ENCODE measurements at places on chromosomes 2 and 18.

DNA sequence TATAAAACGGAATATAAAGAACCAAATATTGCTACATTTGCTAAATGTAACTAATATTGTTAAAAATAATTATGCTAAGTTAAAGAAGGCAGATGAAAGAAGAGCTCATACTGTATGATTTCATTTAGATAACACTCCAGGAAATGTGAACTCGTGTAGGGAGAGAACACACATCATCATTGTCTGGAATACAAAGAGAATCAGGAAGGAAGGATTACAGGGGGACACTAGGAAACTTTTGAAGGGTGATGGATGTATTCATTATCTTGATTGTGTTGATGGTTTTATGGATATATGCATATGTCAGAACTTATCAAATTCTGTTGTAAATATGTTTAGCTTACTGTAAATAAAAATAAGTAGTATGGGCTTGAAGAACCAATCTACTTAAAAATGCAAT, 104.1 kb upstream of the TRIB2 start:
- no peak for DNase-seq

DNA sequence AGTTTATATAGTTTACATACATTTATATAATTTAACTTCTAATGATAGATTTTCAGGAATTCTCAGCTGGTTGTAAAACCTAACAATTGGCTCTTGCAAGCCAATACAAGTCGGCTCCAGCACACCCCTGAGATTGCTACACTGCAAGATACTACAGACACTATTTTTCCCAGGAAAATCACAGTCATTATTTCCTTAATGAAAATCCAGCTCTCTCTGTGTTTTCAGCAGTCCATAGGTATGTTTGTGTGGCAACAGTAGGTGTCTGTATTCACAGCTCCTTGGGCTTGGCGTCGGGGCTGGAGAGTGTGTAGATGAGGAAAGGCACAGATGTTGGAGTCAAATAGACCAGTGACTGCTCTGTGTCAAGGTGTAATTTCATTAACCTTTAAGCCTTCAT, 78.7 kb upstream of the SPTBN1 start:
- no peak for DNase-seq

DNA sequence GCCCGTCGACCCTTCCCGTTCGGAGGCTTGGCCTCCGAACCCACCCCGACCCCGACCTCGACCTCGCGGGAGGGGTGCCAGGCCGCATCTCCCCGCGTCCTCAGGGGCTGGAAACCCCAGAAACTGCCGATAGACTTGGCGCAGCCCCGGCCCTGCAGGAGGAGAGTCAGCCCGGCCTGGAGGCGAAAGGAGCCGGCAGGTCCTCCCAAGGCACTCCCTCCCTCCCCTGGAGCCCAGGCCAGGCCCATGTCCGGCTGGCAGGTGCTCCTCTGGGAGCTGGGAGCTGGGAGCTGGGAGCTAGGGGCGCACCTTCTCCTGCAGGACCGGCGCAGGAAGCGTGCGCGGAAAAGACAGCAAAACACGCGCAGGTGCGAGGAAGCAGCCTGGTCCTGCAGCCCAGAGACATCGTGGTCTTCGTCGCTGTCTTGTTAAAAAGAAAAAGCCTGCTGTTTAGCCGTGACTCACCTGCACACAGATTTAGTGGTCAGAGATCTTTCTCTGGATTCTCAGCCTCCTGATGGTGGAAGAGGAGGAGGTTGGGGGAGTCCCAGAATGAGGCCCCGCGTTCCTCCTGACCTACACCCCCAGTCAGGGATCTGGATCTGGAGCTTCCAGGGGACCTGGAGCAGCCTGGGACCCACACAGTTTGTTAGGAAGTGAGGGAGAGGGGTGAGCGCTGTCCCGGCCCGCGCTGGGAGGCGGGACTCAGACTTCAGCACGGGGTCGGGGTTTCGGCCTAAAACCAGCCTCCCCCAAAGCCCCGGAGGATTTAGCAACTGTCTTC, 660 bp upstream of the MBP start:
- DNase-seq = no peak

DNA sequence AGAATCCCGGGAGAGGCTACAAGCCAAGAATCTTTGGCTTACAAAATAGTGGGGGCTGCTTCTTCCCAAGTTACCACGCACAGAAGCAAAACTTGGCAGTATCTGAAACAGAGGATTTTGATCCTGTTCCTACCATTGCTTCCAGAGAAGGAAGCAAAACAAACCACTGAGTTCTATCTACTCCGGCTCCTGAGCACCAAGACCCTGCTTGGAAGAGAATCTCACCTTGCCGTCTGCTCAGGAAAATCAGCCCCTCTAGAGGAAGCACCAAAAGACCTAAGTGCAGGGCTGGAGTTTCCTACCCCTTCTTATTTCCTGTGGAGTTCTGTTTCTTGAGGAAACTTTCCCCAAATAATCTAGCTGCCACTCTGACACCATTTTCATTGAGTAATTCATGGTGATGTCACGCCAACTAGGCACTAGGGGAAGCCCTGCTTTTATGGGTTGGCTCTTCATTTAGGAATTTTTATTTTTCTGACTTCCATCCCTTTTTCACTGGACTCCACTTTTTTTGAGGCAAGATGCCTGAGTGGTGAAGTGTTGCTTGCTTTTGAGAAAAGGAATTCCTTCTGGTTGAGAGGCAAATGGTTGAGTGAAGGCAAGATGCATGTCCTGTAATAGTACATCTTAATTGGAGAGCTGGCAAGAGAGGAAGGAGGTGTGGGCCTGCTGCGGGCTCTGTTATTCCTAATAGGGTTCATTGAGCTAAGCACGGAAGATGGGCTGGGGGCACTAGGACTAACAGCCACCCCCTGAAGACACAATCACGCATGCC, 36.8 kb upstream of the EML4 start:
- DNase-seq = no peak

DNA sequence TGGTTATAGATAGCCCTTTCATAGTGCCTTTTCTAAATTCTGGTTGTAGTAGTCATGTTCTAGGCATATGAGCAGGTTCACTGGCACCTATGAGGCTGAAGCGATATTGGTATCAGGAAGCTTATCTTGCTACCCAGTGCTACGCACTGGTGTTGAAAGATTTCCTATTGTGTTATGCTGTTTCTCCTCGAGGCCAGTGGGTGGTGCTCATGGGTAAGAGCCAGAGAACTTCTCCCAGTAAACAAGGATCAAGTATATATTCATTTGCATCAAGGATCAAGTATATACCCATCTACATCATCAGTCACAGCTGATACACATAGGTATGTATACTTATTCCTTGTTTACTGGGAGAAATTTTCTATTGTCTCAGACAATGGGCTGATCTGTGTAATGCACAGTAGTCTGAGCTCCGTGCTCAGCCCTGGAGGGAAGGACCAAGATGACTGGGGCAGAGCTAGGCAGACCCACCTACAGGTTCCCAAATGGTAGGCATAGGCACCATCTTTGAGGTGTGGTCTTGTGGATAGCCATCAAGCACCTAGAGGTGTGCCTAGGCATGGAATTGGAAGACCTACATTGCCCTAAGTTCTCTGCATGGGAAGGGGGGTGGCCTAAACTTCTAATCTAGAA, 101.2 kb upstream of the GALNT13 start:
- DNase-seq = no peak

DNA sequence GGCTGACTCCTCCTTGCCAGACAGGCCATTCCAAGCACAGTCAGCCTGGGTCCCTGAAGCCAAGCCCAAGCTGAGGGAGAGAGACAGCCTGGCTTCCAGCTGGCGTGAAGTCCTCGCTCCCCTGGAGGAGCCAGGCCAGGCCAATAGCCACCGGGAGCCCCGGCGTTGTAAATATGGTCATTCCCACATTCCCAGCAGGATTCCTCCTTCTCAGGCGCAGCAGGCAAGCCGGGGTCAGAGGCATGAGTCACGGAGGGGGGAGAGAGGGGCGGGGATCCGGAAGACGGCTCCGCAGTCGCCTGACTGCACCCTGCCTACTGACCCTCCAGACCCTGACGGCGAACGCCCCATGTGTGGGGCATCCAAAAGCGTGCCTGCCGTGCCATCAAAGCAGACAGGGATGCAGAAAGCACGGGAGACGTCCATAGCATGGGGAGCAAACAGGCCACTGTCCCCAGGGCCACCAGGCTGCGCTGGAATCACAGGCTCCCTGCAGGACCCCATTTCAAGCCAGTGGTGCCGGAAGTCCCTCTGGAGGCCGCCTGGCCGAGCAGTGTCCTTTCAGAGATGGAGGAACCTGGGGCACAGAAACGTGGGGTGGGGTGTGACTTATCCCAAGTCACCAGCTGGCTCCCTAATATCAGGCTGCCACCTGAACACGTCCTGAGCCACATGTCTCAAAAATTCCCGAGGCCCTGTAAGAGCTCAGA, 48.2 kb downstream of the TWIST2 start:
- DNase-seq = no peak

DNA sequence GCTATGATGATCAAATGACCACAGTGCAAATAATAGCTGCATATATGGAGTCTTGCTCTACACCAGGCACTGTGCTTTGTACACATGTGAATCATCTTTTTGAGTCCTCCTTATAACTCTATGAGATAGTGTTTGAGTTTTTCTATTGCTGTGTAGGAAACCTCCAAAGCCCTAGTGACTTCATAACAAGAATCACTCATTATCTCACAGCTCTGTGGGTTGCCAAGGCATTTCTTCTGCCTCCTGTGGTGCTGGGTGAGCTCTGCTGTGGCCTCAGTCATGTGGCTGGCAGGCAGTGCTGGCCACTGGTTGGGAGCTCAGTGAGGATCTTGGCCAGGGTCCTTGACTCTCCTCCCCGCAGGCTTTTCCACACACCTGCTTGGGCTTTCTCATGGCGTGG, 153.4 kb downstream of the CAPN13 start:
- no peak for DNase-seq

DNA sequence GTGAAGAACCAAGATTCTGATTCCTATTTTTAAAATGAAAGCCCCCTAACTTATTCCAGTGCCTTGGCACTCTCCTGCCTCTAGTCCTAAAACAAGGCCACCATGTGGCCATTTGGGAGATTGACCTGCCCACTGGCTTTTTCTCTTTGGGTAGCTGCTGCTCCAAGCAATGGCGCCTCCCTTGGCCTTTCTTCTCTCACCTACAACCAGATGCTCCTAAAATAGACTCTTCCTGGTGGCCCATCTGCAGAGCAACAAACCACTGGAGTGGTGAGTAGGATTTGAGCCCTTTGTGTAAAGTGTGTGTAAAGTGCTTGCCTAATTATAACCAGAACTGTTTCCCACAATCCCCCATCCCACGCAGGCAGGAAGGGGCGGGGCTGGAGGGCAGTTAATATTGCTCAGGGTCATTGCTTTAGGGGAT, 114.2 kb downstream of the FHOD3 start:
- DNase-seq = no peak
